ENCODE measurements at places on chromosomes 6 and 20.

- no peak for DNase-seq
Measured at GRCh38 chr6:150263765-150264404, 104.9 kb upstream of the IYD start.

GRCh38 chr20:35702051-35702823 is 3.0 kb downstream of the ROMO1 start:
- DNase-seq = no peak

DNA sequence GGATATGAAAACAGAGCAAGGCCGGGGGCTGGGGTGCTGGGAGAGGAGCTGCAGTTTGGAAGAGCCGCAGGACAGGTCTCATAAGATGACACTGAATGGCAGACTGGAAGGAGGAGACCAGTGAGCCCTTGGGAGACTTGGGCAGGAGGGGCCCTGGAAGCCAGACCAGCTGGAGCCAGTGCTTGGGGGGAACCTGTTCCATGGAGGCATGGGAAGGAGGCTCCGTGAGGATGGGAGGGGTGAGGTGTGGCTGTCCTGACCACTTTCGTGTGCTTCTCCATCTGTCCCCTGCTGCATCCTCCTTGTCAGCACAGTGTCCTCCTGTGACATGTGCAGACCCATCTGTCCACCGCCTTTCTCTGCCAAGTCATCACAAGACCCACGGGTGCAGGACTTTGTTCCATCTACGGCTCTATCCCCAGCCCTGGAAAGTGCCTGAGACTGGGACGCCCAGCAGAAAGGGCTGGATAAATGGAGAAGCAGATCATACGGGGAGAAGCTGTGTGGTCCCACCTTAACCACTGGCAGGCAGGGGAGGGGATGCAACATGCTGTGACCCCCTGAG is 84.8 kb upstream of the MPC1 start:
- DNase-seq = no peak

DNA sequence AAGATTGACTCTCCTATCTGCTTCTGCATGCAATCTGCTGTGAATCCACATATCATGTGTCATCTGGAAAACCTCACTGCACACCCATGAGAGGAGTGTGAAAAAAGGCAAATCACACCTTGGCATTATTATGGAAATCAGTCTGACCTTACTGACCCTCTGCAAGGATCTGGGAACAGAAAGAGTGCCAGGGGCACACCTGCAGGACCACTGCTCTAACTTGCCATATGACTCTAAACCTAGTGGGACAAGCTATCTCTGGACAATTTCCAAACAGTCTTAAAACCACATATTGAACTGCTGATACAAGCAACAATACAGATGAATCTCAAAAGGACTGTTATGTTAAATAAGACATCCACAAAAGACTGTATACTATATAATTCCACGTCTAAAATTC is 50.3 kb downstream of the ABHD12 start:
- DNase-seq = no peak

DNA sequence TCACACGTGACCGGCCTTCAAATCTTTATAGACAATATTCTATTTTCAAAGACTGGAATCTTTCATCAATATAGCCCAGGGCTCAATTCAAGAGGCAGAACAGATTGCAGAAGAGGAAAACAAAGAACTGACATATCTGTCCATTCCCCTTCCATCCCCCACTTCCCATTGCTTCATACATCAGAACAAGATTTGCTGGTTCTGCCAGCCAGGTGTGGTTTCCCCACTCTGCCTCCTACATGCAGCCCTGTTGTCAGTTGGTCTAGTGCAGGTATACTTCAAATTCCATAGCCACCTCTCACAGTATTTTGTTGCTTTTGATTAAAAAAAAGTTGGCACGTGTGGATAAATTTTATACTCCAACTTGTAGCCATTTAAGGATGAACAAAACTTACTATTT is 174.9 kb downstream of the CD109 start:
- DNase-seq = no peak

- DNase-seq = no peak
Measured at GRCh38 chr6:110325197-110325596, 33.0 kb downstream of the METTL24 start.

GRCh38 chr20:5116875-5117274 is 2.9 kb downstream of the PCNA start:
- DNase-seq = no peak

DNA sequence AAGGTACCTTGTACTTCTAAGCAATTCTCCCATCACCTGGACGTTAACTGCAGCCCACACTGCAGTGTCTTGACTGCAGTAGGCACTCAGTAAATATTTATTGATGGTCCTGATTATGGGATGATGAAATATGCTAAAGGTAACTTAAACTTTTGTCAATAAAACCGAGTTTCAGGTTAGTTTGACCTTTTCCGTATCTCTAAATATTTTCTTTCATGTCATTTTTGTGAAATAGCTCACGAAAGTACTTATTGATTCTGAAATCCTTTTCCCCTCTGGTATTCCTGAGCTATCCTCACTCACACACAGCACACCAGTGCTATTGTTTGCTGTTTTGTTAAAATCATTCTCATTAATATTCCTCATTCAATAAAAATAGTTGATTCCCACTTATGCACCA is 149.4 kb upstream of the ESR1 start:
- no peak for DNase-seq

GRCh38 chr20:37346535-37347346 is 801 bp downstream of the SRC start:
- DNase-seq = no peak

- no peak for DNase-seq
Measured at GRCh38 chr6:104256646-104257045, 603.1 kb downstream of the HACE1 start.

- DNase-seq = no peak
Measured at GRCh38 chr20:32433311-32434021, 75.3 kb downstream of the ASXL1 start.

DNA sequence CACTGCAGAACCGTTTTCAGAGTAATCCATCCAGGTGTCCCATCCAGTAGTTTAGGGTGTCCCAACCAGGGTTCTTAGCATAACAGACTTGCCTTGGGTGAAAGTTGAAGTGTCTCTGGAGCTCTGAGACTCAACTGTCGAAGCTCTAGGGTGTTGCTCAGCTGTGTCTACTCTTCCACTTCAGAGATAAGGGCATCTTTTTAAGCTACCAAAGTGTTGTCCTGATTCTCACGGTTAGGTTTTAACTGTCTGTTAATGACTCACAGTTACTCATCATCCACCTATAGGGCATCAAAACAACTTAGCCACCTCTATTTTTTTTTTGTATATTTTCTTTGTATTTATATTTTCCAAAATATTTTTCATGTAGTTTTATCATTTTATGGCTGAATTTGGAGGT is 36.9 kb upstream of the TBX18 start:
- DNase-seq = no peak

DNA sequence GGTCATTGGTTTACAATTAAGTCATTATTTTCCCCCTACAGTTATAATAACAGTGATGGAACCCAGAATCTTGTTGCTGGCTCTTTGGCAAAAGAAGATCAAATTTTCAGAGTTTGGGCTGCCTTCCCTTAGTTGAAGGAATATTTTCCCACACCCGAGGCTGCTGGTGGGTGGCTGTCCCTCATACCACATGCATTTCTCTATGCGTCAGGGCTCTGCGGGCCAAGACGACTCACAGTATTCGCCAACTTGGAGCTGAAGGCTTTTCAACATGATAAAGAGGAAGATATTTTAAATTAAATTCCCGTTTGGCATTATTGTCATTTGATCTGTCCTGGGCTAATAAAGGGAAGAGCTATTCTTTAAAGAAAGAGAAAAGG is 102.2 kb upstream of the SASH1 start:
- no peak for DNase-seq

- DNase-seq = no peak
Measured at GRCh38 chr20:49245921-49246740, 26.9 kb downstream of the DDX27 start.

DNA sequence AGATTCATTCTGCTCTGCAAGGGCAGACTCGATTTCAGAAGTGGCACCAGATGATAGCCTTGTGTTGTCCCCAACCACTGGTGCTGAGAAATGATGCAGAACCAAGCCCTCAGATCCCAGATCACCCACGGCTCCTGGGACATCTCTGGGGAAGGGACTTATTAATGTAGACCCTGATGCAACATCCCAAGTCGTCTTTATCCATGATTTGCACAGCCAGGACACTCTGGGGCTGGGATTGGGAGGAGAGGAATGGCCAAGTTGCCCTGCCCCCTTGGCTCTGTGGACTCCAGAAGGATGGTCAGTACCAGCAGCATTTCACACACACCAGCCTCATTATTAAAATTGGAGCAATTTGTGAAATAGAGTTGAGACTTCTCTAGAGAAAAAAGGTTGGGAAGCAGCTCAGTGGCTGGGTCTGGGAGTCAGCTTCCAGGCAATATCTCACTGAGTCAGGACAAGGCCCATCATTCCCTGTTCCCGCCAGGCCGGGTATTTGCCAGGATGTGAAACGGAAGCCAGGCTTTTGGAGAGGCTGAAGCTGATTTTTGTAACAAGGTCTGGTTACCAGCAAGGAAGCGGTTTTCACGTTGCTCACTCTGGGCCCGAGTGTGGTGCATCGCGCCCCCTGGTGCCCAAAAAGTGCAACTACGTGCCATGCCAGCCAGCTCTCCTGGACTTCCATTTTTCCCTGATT is 67.4 kb downstream of the ZBTB2 start:
- DNase-seq = peak; percentile 4

DNA sequence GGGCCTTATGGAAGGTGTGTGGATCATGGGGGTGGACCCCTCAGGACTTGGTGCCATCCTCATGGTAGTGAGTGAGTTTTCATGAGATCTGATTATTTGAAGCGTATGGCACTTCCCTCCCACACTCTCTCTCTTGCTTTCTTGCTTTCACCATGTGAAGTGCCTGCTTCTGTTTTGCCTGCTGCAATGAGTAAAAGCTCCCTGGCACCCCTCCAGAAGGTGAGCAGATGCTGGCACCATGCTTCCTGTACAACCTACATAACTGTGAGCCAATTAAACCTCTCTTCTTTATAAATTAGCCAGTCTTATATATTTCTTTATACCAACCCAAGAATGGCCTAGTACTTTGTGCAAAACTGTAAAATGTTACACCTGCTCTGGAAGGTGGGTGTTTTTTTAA is 396.8 kb upstream of the HS3ST5 start:
- DNase-seq = no peak

- no peak for DNase-seq
Measured at GRCh38 chr6:18405477-18406293, 18.5 kb downstream of the RNF144B start.

- no peak for DNase-seq
Measured at GRCh38 chr6:99143108-99143861, 195.5 kb upstream of the FBXL4 start.

- DNase-seq = no peak
Measured at GRCh38 chr6:37516076-37516919, 16.6 kb upstream of the CCDC167 start.

- no peak for DNase-seq
Measured at GRCh38 chr6:111779660-111780059, 93.6 kb downstream of the FYN start.

GRCh38 chr6:135146162-135146934 is 34.8 kb upstream of the MYB start:
- no peak for DNase-seq

DNA sequence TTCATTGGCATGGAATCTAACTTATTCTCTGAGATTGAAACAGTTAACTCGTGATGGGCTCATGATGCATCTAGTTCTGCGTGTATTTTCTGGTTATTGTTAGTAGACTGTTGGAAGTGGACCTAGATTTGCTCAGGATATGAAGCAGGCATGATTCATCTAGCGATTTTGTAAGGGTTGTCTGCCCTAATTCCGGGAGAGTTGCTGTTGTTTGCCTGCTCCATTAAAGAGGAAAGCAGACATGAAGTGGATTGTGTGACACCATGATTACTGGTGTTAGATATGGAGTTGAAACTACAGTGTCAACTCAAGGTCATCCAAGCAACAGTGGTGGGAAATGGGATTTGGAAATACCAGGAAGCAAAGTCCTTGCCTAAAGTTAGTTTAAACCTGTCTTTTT is 41.0 kb downstream of the SOX4 start:
- DNase-seq = no peak

- DNase-seq = no peak
Measured at GRCh38 chr6:41222513-41222912, 5.6 kb upstream of the TREML4 start.

- DNase-seq = no peak
Measured at GRCh38 chr6:70303034-70303525, at the start of gene COL9A1. COL9A1 (minus strand) TSS chr6:70303084; CDS start chr6:70302924, 160 bp downstream.

- no peak for DNase-seq
Measured at GRCh38 chr20:57703013-57703412, 6.8 kb downstream of the PMEPA1 start.

GRCh38 chr6:56796196-56796532 is 153.5 kb upstream of the DST start:
- no peak for DNase-seq

DNA sequence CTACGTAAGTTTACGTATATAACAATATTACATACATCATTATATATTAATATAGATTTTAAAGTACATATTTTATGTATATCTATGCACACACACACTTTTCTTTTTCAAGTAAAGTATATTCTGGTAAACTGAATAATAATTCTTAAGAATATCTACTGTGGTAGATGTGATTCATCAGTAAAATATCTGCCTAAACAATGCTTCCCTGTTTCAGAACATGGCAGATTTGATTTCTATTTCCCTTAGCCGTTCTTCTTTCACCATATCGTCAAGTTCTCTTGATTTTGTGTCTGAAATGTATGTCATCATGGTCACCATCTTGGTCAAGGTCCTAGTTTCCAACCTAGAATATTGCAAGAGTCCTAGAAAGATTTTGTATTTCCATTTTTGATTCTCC is 195.6 kb downstream of the HDGFL1 start:
- no peak for DNase-seq

DNA sequence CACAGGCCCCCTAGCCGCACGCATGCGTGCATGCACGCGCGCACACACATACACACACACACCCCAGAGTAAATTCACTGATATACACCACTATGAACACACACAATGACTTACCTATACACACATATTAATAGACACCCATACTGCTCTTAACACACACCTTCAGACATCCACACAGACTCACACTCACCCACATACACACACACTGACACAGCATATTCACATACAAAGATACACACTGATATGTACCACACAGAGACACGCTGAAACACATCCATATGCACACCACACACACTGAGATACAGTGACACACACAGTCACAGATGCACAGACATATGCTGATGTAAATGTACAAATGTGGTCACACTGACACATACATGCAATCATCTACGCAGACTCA is 5.6 kb downstream of the SGK2 start:
- DNase-seq = no peak

DNA sequence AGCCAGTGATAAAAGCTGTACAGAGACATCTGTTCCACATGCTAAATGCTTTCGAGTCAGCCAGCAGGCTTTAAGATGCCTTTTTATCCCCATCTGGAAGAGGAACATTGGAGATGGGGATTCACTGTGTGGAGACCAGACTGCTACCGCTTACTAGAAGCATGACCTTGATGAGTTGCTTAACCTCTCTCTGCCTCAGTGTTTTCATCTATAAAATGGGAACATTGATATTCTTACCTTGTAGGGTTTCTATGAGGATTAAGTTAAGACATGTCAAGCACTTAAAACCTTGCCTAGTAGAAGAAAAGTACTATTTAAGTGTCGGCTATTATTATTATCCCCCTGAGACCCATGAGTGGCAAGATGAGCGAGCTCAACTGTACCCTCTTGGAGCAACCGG is 165.3 kb upstream of the SNX9 start:
- no peak for DNase-seq

Measured in esophagus squamous epithelium (tissue), 5 donors.